ENCODE measurements at places on chromosomes 12 and 14.

DNA sequence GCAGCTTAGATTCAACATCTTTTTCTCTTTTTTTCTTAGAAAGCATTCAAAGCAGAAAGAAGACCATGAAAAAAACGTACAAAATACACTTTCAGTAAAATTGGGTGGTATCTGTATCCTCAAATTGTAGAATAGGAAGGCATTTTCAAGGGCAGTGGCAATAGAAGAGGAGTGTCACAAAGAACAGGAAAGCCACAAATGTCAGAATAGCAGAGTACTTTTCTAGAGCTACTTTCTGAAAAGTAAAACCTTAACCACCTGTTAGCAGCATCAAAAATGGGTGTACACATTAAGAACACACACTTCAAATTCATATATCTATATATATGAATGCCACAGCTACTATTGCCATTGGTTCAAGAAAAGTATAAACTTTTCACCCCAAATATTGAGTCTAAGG lies 412.1 kb upstream of the DCN start:
- DNase-seq: no peak

- no peak for DNase-seq
Observed at GRCh38 chr12:43852744-43853143, 16.9 kb downstream of the TMEM117 start.

DNA sequence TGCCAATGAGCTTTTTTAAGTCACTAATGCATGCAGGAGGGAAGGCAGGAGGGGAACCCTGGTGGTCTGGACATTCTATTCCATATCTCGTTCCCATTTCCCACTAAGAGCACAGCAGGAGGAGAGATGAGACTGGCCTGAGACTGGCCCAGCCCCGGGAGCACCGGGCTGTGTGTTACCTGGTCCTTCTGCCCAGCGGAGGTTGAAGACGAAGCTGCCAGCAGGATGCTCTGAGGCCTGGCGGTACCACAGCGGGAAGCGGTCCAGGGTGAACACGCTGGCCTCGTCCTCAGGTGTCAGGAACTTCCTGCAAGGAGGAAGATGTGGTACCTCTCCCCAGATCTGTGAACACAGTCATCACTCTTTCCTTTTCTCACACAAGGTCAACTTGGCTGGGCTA lies 23.9 kb downstream of the LRTM2 start:
- no peak for DNase-seq

- DNase-seq: no peak
Observed at GRCh38 chr12:58254463-58255100, 313.2 kb downstream of the ATP23 start.

Data from T-helper 9 cell (primary cell).